ENCODE measurements at places on chromosomes 4 and X. TPM values are rescaled to one million over a fixed set of nuclear protein-coding genes. Genes with fewer than 3 reads are reported as not detected.

Gene GPR143
- not detected for total RNA-seq

Gene MAOB
- total RNA-seq, result 0.28 TPM

Gene SLC38A5
- 40.4 TPM for total RNA-seq

Gene CXCL3
- total RNA-seq, result 18.5 TPM

Gene KDR
- total RNA-seq, result 0.28 TPM

Gene USP17L28
- not detected for total RNA-seq

Gene EXOC1L
- not detected for total RNA-seq

Gene DUSP21
- total RNA-seq, result not detected

Gene FGB
- not detected for total RNA-seq

Gene NXF2B
- total RNA-seq, result not detected

Gene MSANTD1
- 0.74 TPM for total RNA-seq

Gene TMEM35A
- 3.4 TPM for total RNA-seq

Gene GPR34
- not detected for total RNA-seq

Gene OTC
- not detected for total RNA-seq

Gene RNF128
- total RNA-seq, result 5.7 TPM

Gene DCHS2
- under 0.01 TPM for total RNA-seq

Gene CENPVL3
- total RNA-seq, result not detected

Gene AMTN
- total RNA-seq, result not detected

Gene PLP1
- 0.18 TPM for total RNA-seq

Gene ARHGAP36
- total RNA-seq, result not detected

Gene TEX13C
- total RNA-seq, result not detected

Gene TMPRSS11D
- total RNA-seq, result not detected

Gene BGN
- 9.0 TPM for total RNA-seq

Gene GPR173
- total RNA-seq, result 1.6 TPM

Gene PNMA5
- total RNA-seq, result not detected

Gene TCEAL6
- total RNA-seq, result not detected

Gene SERPINA7
- not detected for total RNA-seq

Gene SPOCK3
- 0.43 TPM for total RNA-seq

Gene GSX2
- not detected for total RNA-seq

Gene DCAF4L1
- total RNA-seq, result 0.09 TPM

Gene STS
- total RNA-seq, result 2.4 TPM

Gene USP26
- total RNA-seq, result not detected

Gene TCEAL8
- 119 TPM for total RNA-seq

Gene DRD5
- total RNA-seq, result not detected

Gene PTTG2
- not detected for total RNA-seq

Gene GLRA3
- not detected for total RNA-seq

Gene TIGD2
- total RNA-seq, result 17.5 TPM

Gene FAM47B
- not detected for total RNA-seq

Gene PNMA6A
- 1.6 TPM for total RNA-seq

Gene NSG1
- total RNA-seq, result 19.9 TPM

Gene ATP7A
- 11.7 TPM for total RNA-seq

Gene GLRA2
- not detected for total RNA-seq

Gene SCML2
- 0.71 TPM for total RNA-seq

Gene ANKRD50
- 42.8 TPM for total RNA-seq

Gene ARHGAP4
- total RNA-seq, result 1.3 TPM

Gene IL9R
- total RNA-seq, result not detected

Gene MMRN1
- total RNA-seq, result 0.14 TPM

Gene LIMCH1
- total RNA-seq, result 16.5 TPM

Gene CTAG1A
- total RNA-seq, result not detected

Gene PASD1
- total RNA-seq, result not detected

Gene MFSD8
- 13.5 TPM for total RNA-seq

Gene ZDHHC15
- under 0.01 TPM for total RNA-seq
